ENCODE measurements at places on chromosomes 7 and 10.

DNA sequence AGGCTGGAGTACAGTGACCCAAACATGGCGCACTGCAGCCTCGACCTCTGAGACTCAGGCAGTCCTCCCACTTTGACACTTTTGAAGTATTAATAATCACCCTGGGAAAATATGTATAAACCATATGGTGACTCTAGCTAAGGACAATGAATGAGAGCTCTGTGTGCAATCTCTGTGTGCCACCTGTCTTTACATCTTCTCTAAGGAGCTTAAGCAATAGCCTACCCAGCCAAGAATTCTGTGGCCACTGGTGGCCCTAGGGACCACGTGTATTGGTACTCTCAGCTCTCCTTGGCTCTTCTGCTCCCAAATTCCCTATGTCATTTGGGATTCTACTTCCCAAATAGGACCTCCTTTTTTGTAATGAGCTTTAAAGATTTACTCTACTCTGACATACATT is 23.7 kb downstream of the FGF8 start:
- DNase-seq, result no peak

DNA sequence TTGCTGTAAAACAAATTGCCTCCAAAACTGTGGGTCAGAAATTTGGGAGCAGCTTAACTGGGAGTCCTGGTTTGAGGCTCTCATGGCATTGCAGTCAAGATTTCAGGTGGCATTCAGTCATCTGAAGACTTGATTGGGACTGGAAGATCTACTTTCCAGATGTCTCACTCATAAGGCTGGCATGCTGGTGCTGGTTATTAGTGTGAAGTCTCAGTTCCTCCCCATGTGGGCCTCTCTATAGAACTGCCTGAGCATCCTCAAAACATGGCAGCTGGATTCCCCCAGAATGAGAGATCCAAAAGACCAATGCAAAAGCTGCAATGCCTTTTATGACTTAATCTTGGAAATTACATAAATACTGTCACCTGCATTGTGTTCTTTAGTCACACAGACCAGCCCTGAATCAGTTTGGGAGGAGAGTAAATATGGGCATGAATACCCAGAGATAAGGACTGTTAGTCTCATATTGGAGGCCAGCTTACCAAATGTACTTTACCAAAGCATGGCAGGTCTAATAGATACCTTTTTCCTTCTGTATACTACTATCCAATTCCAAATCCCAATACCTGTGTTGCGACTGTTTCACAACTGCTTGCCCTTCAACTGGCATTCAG is 6.5 kb upstream of the HERPUD2 start:
- DNase-seq, result no peak

DNA sequence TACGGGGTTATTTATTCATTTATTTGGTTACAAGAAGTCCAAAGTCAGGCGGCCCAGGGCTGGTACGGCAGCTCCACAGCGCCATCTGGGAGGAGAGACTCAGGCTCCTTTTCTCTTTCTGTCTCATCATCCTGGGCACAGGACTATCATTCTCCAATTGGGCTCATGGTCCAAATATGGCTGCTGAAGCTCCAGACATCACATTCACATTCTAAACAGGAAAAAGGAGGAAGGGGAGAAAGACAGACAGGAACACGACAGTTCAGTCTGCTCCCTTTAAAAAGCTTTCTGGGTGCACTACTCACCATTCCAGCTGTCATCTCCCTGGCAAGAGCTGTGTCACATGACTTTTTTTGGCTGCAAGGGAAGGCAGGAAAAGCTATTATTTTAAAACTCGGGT is 74.4 kb upstream of the PDZD8 start:
- DNase-seq, result no peak

GRCh38 chr7:68063171-68063570 is 1066.5 kb downstream of the TYW1 start:
- DNase-seq, result no peak

GRCh38 chr7:47950714-47951113 is 2.4 kb upstream of the PKD1L1 start:
- DNase-seq, result no peak

GRCh38 chr7:150481186-150481920 is 30.9 kb downstream of the GIMAP8 start:
- no peak for DNase-seq

DNA sequence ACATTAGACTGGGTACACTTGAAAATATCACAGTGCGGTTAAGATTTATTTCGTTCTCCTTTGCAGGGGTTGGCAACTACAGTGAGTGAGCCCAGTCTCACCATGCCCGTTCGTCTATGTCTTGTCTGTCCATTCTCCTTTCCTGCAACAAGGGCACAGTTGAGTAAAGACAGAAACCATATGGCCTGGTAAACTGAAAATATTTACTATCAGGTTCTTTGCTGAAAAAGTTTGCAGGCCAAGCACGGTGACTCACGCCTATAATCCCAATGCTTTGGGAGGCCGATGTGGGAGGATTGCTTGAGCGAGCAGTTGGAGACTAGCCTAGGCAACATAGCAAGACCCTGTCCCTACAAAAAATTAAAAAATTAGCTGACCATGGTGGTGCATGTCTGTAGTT is 11.4 kb upstream of the KCTD7 start:
- DNase-seq, result no peak

GRCh38 chr7:87341441-87341840 is 4.0 kb upstream of the CROT start:
- no peak for DNase-seq

All from stimulated activated CD8-positive, alpha-beta memory T cell treated with anti-CD3 and anti-CD28 coated beads, Interleukin-15, amount 100 ng/mL, for 24 hours (primary cell).